Glomerular endothelial cell (primary cell): ENCODE measurements at places on chromosomes 4 and X. TPM values are rescaled to one million over a fixed set of nuclear protein-coding genes. Genes with fewer than 3 reads are reported as not detected.

DNA sequence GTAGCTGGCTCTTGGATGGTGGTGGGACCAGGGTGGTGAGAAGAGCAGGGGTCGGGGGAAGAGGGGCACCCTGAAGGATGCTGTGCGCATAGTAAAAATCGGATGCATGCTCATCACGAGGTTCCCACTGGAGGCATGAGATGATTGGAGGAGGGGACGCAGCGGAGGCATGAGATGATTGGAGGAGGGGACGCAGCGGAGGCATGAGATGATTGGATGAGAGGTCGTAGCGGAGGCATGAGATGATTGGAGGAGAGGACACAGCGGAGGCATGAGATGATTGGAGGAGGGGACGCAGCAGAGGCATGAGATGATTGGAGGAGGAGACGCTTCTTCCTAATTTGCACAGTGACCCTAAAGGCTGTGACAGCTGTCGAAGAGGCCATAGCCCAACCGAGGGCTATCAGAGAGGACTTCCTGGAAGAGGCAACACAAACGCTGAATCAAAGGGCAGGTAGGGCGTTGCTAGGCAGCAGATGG is 106.7 kb downstream of the ADRA2C start:
- no peak for DNase-seq

DNA sequence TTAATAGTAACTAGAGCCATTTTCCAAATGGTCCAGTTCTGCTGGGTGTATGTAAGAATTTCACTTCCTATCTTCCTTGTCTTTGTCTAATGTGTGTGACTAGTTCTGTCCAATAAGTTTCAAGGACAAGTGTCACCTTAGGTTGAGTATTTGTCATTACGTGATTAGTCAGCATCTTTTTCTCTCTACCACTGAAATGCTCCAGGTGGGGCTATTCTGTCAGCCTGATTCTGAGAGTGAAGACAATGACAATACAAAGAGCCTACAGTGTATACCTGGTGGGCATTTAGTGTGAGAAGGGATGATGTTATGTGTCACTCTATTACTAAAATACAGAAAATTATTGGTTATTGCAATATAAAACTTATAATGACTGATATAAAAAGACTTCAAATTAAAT is 876.3 kb downstream of the C4orf33 start:
- no peak for DNase-seq

The HS3ST1 gene
- total RNA-seq: 0.87 and 2.5 TPM in 2 replicates

DNA sequence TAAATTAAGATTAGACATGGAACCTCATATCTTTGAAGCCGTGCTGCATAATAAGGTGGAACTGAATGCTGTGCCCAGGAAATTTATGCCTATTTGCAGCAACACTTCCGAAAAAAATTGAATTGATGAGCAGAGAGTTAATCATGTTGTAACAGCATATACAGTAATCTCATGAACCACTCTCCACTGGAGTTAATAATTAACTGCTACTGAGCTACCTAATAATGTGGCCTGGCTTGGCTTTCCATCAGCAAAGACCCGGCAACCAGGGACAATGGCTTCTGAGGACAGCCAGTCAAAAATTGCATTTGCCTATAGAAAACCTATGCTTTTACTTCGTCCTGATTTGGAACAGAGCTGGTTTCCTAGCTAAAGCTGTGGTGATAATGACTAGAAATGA is 63.8 kb upstream of the GATB start:
- DNase-seq: no peak

DNA sequence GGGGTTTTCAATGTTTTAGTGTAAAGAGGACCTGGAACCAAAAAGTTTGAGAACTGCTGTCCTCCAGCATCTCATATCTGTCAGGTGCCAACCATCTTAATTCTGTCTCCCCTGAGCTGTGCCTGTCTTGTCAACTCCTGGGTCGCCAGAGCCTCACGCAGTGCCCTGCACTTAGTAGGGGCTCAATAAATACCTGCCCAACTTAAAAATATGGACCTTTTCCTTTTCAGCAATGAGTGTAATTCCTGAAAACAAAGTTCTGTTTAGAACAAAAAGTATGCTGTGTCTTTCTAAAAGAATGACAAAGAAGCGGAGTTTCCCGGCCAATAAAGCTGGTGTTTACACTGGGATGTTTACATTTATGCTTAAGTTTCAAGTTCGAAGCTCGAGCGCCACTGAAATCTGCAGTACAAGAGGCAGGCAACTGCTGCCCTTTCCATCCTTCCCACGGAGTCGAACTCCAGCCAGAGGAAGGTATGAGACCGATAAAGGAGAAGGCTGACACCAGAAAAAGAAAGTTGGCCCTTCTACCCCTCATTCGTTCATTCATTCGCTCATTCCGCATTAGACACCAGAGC is 1.1 kb upstream of the HTATSF1 start:
- no peak for DNase-seq

The PDGFC gene
- 10.9 and 13.7 TPM in 2 replicates for total RNA-seq

DNA sequence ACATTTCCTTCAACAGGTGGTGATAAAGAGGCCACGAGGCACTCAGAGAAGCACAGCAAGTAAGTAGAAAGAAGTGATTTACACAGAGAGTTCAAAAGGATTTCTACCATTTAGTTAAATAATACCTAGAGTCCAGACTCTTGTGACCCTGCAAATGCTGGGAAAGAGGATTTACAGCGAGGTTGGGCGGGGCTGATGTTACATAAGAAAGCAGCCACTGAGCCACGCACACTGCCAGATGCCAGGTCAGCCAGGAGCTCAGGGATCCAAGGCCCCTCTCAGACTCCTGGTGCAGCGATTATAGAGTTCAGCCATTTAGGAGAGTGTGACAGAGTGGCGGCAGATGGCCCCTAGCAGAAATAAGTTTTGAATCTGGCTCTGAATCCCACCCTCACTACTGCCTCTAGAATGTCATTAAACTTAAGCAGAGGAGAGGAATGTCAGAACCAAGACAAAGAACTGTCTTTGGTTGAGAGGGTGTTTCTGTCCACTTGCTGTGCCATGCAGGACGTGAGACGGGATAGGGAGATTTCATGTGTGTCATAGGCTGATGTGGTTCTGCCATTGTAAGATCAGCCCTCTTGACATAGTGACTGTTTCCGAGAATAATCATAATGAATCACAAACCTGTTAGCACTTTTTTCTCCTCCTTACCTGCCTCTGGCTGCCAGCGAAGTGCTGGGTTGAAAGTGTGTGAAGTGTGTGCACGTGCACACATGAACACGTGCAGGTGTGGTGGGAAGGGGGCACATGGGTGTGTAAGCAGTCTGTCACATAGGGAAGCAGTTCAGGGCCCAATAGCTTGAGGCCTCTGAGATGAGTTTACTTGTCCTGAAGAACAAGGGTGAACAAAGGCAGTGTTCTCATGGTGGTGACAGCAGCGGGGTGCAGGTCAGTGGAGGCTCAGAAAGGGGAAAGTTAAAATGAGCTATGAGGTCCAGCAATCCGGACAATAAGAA is 50.1 kb downstream of the MFAP3L start:
- DNase-seq: no peak

DNA sequence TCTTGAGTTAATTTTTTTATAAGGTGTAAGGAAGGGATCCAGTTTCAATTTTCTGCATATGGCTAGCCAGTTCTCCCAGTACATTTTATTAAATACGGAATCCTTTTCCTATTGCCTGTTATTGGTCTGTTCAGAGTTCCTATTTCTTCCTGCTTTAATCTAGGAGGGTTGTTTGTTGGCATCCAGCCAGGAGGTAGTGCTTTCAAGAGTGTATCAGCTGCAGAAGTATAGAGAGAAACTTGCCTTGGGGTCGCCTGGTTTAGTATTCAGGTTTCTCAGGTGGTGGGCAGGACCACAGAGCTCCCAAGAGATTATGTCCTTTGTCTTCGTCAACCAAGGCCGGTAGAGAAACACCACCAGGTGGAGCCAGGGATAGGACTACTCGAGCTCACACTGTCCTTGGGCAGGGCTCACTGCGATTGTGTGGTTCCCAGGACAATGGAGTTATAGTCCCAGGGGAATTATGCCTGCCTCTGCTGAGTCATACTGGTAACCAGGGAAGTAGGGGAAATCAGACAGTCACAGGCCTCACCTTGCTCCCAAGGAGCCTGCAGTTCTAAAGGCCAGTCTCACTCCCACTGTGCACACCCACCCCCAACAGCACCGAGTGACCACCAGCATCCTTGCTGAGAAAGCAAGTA is 168.1 kb downstream of the VSIG4 start:
- no peak for DNase-seq

The PPEF2 gene
- total RNA-seq: not detected in 2 replicates

The NAP1L3 gene
- 0.82 and 0.87 TPM in 2 replicates for total RNA-seq

- no peak for DNase-seq
Measured at GRCh38 chr4:94409962-94410361, 41.8 kb upstream of the PDLIM5 start.

DNA sequence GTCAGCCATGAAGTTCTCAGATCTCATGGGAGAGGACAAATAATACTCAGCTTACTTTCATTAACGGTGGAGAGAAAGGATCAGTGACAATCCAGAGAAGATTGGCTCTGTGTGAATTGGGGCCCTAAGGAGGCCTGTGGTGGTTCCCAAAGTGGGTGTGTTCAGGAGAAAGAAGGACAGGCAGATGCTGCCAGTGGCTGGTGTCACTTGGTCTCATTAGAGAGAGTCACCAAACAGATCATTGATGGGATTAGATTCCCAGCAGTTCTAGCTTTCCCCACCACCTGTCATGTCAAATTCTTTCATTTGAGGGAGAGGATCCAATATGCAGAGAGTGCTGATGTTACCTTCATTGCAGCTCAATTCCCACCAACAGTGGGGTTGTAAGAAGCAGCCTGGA is 8.0 kb downstream of the SMPX start:
- DNase-seq: no peak

DNA sequence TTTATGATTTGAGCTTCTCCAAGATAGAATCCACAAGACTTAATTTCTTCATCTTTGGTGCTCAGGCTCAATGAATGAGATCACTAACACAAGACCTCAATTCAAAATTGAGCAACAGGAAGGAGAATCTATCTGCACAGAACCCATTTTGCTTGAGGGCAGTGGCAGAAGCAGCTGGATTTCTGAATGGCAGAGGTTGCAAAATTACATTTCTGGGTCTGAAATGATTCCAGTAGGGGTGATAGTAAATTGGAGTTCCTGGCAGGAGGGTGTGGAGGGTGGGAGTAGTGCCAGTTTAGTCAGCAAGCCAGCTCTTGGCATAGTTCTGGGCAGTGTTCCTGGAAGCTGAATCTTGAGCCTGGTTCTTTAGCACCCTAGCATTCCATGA is 281.1 kb downstream of the SLC7A11 start:
- no peak for DNase-seq

The OPRPN gene
- total RNA-seq: not detected in 2 replicates

The VCX3A gene
- not detected in 2 replicates for total RNA-seq

DNA sequence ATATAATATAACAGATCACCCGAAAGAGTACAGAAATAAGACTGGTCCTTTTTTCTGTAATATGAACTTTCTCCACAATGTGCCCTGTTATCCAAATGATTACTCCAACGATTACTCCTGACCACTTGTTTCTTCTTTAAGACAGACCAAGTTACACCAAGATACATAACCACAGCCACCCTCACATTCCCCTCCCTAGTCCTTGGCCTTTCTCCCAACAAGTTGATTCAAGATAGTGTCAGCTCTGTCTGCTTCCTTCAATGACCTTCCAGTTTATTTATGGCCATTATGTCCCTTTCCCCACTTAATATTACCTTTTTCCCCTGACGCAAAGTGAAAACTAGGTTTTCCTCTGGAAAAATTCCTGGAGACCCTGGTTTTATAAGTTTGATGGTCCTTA is 397.2 kb downstream of the FAM47B start:
- no peak for DNase-seq

DNA sequence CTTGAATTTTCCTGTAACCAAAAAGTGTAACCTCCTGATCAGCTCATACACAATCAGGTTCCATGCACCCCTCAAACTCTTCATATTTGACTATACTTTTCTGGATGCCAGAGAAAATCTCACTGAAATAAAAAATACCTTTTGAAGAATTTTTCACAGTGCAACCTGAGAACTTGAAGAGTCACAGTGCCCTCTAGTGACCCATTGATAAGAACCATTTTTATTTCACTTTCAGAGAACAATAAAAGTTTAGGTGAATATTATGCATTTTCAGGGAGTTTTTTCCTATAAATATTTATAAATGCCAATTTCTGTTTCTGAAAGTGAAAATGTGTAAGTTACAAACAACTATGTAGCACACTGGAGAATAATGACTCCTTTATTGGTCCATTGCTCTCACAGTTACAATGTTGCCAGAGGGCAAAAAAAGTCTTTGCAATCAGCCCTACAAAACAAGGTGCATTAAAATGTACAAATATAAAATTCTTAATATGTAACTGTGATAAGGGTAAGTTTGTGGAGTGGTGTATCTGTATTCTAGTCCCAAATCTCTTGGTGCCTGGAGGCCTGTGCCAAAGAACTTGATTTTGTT is 153.6 kb upstream of the INTU start:
- DNase-seq: peak; percentile 25

DNA sequence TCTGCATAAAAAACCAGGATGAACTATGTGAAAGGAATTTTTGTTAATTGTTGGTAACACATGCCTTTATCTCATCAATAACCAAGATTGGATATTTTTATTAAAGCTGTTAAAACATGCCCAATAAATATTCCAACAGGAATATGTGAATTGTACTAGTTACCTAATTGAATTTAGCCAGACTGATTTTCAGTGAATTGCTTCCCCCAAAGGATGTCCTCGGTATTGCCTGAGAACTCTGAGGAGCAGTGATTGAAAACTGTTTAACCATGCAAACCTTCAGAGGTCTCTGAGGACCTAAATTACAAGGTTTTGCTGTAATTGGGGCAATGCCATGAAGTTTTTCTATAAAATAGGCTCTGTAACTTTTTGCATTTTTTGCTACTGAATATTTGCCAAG is 66.6 kb downstream of the BLTP1 start:
- no peak for DNase-seq

The PHOX2B gene
- not detected in 2 replicates for total RNA-seq

DNA sequence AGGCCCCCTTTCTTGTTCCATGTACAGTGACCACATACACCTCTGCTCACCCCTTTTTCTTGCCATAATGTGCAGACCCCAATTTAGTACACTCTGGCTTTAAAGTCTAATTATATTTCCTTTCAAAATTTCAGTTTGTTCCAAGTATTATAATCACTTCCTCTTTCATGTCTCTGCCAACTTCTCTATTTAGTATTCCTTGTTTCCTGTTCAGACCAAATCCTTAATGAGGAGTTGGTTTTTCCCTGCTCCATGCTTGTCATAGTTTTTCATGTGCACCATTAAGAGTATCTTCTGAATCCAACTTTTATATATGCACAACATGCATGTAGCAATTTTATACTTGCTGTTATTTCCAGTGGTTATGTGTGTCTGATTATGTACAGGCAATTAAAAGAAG is 32.3 kb downstream of the USP53 start:
- DNase-seq: no peak

DNA sequence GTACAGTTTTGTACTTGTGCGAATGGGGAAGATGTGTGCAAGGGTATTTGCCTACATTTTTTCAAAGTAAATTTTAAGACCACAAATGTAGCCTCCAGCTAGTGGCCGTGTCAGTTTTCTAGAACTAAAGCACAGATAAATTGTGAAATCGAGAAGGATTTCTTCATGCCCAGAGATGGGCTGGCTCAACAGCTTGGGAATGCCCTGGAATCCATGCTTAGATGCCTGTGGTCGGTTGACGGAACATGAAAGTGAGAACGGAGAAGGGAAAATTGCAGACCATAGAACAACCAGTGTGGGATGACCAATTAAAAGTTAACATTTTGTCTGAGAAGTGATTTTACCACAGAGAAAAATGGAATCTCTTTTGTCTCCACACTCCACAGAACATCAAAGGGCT is 73.2 kb upstream of the VCX2 start:
- DNase-seq: no peak

The ADGRG2 gene
- total RNA-seq: not detected in 2 replicates

- no peak for DNase-seq
Measured at GRCh38 chr4:10115797-10116568, 616 bp downstream of the WDR1 start.
